Dermis microvascular lymphatic vessel endothelial cell (primary cell): ENCODE measurements at places on chromosomes 5 and 9. TPM values are rescaled to one million over a fixed set of nuclear protein-coding genes. Genes with fewer than 3 reads are reported as not detected.

ARID3C gene
- total RNA-seq, result 0.25 TPM in 1 of 2 replicates, not detected in the other

PCDHA12 gene
- under 0.01 TPM in 1 of 2 replicates, not detected in the other for total RNA-seq

IL13 gene
- not detected in 2 replicates for total RNA-seq

PCDHGA12 gene
- 3.5 and 3.9 TPM in 2 replicates for total RNA-seq
